ENCODE measurements at places on chromosomes 6 and 20. TPM values are rescaled to one million over a fixed set of nuclear protein-coding genes. Genes with fewer than 3 reads are reported as not detected.

DNA sequence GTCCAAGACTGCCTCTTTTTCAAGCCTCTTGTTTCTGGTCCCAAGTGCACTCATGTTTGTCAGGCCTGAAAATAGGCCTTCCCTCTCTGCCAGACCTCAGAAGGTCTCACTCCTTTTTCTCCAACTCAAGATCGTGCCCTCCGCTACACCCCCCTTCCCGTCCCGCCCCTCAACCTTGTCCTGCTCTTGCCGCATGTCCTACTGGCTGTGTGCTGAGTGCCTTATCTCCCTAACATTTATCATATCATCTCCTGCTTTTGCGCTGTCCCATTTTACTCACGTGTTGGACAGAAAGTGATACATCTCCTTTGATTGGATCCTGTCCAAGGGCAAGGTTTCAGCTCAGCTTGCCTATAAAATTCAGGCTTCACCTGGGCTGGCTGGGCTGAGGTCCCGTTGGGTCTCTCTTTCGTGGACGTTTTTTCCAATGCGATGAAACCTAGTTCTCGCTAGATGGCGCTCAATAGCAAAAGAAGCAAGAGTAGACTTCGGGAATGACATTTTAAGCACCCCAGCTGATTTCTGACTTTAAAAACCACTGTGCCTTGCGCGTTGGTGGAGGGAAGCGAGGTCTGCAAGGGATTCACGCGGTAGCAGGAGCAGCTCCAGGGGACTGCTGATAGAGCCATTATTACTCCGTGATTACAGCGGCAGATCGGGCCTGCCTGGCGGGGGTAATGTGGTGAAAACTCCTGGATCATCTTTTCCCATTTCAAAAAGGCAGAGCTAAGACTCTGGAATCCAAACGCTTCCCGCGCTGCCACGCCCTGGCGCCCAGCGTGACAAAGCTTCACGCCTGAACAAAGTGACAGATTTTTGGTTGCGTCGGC lies 137.6 kb downstream of the IMPG1 start:
- peak; percentile 38 for DNase-seq

SCRT2 gene
- total RNA-seq: not detected

DNA sequence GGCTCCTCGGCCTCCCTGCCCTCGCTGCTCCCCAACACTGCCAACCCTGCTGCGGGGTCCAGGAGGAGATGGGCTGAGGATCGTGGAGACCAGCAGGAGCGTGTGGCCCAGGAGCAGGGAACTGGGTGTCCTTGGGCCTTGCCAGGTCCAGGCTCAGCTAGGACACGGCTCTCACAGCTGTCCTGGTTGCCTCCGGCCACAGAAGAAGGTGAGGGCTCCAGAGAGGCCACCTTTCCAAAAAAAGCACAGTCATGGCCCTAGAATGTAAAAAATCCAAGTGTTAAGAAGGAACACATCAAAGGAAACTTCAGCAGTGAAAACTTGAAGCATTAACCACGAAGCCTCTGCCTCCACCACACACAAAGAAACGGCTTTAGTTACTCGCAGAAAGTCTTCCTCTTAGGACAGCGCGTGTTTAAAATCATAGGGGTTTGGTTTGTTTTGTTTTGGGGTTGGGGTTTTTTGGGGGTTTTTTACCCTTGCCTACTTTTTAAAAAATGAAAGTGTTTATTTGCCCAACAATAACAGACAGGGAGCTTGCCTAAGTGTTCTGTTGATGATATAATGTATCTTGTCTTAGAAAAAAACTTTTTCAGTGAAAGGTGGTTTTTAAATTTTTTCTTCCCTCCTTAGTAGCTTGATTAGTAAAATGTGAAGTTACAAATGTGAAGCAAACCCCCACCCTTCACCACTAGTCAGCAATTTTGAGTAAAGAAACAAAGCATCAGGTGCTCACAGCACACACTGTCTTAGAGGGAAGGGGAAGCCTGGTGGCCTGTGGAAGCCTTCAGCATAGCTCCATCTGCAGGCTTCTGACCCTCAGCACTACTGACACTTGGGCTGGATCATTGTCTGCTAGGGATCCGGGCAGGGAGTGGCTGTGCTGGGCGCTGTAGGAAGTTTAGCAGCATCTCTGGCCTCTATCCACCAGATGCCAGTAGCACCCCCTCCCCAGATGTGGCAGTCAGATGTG lies 60.0 kb downstream of the PTPN1 start:
- peak; percentile 62 for DNase-seq

DNA sequence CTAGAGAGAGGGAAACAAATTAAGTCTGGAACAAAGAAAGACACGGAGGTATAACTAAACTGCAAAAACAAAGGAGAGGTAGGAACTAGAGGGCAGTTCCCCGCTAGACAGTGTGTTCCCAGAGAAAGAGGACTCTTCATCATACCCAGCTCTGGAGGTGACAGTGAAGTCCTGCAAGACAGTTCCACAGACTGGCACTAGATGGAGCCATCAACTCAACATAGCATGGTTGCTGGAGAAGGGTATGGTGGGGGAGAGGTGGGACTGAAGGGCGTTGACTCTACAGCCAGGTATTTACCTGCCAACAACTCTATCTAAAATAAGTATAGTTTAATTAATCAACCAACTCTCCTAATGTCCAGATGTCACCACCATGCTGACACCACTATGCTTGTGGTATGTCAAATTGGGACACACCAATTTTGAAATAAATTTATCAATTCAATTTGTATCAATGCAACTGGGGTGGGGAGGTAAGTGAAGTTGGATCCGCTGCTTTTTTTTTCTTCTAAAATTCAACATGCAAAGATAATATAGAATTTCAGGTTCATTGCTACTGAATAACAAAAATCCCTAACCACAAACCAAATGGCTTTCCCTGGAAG lies 9.7 kb downstream of the BACH2 start:
- peak; percentile 81 for DNase-seq

TRIM31 gene
- total RNA-seq: not detected

GRCh38 chr20:6157345-6157744 lies 34.5 kb upstream of the FERMT1 start:
- DNase-seq: no peak

DNA sequence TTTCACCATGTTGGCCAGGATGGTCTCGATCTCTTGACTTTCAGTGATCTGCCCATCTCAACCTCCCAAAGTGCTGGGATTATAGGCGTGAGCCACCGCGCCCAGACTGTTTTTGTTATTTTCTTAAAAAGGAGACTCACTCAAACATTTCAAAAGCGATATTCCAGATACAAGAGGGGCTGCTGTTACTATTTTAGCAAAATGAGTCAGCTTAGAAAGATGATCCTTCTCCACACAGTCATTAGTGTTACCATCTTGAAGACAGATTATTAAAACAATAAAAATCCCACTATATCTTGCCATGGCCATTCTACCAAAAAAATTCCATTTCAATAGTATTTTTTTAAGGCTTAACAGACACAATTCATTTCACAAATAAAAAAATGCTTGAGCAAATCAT lies 102.8 kb downstream of the PREP start:
- DNase-seq: no peak

DNA sequence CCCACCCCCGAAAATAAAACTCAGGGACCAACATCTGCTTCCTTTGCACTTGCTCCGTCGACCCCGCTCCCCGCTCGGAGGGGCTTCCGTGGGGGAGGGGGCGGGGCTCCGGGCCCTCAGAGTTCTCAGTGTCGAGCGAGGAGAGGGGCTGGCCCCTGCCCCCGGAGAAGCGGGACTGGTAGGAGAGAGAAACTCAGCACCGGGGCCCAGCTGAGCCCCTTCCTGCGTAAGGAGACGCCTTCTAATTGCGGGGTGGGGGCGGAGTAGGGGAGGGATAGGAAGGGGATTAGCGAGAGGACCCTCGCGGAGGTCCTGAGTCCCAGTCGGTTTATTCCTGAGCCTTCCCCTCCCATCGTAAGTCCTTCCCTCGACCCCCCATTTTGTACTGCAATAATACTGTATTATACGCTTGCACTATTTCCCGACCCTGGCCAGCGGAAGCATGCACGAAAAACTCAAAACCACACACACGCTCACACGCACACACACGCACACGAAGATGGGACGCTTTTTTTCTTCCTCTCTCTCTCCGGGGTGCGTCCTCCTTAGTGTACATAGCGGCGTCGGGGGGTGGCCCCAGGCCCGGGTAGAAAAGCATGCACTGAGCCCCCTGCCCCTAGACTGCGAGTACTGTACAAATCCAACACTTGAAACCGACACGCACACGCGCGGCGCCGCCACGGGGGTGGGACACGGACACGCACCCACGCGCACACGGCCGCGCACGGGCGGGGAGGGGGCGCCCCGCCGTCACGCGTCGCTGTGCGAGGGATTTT lies 22.1 kb upstream of the SLC22A7 start:
- peak; percentile 68 for DNase-seq

DNA sequence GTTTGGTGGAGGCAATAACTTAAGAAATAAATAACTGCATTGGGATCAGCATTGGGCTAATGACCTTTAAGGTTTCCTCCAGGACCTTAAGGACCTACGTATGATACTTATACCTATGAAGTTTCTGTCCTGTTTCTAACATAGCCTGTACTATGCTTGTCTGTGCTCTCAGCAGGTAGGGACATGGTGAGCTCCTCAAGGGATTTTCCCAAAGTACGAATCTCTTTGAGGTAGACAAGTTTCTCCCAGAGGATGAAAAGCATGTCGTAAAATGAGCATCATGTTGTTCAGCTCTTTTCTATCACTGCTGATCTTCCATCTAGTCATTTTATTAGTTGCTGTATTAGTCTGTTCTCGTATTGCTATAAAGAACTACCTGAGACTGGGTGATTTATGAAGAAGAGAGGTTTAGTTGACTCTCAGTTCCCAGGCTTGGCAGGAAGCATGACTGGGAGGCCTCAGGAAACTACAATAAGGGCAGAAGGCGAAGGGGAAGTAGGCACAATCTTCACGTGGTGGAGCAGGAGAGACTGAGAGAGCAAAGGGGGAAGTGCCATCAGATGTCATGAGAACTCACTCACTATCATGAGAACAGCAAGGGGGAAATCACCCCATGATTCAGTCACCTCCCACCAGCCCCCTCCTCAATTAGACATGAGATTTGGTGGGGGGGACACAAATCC lies 77.8 kb upstream of the TGM3 start:
- no peak for DNase-seq

Measured in activated CD8-positive, alpha-beta T cell treated with anti-CD3 and anti-CD28 coated beads, Interleukin-2, amount 10 ng/mL, durations not matched to agents 7 days and 5 days (primary cell).